ENCODE measurements at places on chromosomes 4 and X.

DNA sequence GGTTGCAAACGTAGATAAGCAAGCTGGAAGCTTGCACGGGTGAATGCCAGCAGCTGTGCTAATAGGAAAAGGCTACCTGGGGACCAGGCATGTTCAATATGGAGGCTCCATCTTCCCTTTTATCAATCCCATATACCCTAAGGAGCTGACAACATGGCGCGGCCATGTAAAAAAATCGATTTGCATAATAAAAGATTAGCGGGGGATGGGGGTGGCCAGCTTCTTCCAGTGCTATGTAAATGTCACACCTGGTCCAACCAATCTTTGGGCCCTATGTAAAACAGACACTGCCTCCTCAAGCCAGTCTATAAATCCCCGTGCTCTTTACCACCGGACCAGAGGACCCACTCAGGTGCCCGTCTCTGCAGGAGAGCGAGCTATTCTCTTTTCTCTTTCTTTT, 128.2 kb downstream of the GPAT3 start:
- DNase-seq = no peak

- no peak for DNase-seq
Measured at GRCh38 chrX:152639426-152639825, 1.7 kb downstream of the GABRQ start.

- DNase-seq = peak; percentile 59
Measured at GRCh38 chr4:153222707-153223426, 18.6 kb downstream of the TRIM2 start.

GRCh38 chrX:101619364-101619763, 1.6 kb upstream of the ARMCX6 start:
- peak; percentile 9 for DNase-seq

DNA sequence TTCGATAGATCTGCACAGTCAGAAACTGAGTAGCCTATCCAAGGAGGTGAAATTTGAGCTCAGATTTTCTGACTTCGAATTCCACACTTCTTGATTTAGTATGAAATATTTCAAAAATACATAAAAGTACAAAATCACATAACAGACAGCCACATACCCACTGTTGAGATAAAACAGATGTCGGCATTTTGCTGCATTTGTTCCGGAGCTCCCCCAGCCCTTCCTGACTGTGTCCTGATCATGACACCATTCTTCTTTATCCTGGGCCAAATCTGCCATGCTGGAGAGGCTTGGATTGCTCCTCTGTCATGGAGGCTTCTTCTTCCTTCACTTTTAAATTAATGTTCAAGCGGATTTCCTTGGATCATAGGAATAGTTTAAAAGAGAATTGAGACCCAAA, 124.2 kb upstream of the RBPJ start:
- no peak for DNase-seq

DNA sequence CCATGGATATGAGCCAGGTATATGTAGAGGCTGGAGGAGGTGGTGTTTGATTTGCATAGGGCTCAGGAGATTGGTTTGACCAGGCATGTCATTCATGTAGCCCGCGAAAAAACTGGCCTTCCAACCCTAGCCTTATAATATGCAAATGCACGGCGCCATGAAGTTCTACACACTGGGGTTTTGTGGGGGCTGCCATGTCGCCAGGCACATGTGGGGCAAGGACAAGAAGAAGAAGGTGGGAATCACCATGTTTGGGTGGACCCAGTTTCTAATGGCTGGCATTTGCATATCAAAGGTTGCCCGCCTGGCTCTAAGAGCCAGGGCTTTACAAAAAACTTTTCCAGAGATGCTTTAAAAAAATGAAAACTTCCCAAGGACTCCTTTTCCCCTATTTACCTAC, 1251.0 kb downstream of the PCDH18 start:
- DNase-seq = no peak

DNA sequence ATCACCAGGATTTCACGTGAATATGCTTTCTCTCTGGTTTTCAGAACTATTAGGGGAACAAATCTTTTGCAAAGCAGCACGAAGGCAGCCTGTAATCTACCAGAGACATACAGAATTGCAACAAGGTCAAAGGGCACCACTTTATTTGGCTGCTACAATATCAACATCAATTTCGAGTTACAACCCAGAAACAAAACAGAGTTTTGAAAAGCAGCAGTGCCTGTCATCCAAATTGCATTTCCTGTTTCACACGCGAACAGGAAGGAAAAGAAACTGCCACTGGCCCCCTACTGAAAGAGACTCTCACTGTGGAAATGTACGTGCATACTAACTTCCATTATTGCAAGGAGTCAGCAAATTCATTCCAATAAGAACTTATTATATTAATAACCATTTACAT, 17.1 kb upstream of the C1QTNF7 start:
- no peak for DNase-seq

DNA sequence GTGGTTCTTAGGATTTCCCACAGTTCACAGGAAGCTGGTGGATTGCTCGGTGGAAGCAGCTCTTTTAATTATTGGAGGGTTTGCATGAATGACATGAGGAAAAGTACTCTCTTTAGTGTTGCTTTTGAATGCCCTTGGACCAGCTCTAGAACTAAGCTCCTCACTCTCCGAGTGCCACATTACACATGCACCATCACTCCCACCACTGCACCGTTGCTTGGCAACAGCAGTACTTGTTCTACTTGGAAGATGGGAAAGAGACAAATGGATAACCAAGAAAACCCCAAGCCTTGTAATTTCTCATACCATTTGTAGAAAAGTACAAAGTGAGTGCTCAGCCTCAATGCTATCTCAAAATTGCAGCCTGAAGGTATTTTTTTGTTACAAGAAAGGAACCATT, 620.2 kb upstream of the BOD1L1 start:
- DNase-seq = no peak

GRCh38 chr4:115154826-115155225, 41.4 kb upstream of the NDST4 start:
- peak; percentile 48 for DNase-seq

DNA sequence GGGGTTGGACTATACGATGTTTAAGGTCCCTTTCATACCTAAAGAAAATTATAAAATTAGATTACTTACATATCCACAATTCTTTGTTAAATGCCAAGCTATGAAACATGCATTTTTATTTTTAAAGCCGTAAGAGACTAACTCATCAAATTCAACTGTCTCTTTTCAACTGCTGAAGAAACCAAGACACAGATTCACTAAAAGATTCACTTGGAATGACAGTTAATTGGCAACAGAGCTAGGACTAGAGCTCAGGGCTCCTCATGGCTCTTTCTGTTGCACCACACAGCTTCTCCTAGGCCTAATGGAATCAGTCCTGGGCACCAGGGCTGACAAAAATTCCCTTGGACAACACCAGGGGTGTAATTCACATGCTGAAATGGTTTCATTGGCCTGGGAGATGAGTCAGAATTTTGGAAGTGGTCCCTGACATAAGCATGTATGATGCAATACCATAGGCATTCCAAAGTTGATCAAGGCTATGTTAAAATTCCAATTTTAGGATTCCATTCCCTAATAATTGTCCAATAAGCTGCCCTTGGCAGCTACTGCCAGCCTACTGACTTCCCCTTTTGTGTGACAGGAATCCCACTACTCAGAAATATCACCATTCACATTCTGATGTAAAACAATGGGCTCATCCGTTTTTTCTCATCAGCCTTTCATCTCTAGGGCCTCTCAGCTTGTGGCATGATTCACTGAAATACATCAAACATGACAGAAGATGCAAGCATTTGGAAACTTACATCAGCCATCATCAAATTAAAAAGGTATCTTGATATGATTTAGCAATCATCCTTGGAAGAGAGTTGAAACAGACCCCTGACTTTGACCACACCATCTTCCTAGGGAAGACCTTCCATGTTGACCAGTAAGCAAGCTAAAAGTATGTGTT, 54.2 kb downstream of the PLAC1 start:
- DNase-seq = peak; percentile 80

DNA sequence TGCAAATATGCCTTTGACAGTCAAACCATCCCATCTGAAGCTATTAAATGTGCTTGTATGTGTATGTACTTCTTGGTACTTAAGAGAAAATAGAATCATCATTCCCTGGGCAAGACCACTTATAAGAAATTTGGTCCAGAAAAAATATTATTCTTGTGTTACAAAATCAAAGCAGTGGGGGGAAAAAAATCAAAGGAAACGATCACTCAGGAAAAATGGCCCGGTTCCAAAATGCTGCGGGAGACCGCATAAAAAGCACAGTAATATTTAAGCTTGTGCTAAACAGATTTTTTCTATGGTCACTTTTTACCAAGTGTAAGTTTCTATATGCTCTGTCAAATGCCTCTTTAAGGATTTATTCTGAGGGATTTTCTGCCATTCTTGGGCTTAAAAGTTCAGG, 36.1 kb downstream of the RAI2 start:
- DNase-seq = no peak

- no peak for DNase-seq
Measured at GRCh38 chr4:164514765-164515164, 239.2 kb upstream of the SMIM31 start.

DNA sequence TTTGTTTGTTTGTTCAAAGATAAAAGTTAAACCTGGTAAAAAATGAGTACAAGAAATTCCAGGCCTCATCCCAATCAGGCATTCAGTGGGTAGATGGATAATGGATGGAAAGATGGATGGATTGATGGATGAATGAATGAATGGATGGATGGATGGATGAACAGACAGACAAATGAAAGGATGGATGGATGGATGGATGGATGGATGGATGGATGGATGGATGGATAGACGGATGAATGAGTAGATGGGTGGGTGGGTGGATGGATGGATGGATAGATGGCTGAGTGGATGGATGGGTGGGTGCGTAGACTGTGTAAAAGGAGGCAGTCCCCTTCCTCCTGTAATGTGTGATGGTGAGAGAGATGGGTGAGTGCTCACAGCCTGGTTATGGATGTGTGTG, 206.7 kb downstream of the FRMPD4 start:
- DNase-seq = no peak

Data from RKO (cell line).